ENCODE measurements at places on chromosomes 3 and 15.

DNA sequence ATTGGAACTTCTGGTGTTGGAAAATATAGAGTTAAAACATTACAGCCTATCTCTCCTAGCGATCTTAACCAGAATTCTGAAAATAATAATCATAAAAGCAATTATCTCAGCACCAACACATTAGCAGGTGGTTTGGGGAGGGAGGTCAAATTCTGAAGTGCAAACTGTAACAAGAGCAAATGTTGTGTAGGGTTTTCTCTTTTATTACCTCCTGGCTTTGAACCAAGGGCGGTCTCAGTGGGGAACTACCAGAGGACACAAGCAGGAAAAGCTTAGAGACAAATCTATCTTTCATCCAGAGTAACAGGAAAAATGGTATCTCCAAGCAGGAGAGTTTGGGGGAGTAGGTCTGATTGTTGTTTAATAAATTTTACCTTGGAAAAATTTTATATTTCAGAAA is 5.5 kb upstream of the ARRDC4 start:
- no peak for DNase-seq

DNA sequence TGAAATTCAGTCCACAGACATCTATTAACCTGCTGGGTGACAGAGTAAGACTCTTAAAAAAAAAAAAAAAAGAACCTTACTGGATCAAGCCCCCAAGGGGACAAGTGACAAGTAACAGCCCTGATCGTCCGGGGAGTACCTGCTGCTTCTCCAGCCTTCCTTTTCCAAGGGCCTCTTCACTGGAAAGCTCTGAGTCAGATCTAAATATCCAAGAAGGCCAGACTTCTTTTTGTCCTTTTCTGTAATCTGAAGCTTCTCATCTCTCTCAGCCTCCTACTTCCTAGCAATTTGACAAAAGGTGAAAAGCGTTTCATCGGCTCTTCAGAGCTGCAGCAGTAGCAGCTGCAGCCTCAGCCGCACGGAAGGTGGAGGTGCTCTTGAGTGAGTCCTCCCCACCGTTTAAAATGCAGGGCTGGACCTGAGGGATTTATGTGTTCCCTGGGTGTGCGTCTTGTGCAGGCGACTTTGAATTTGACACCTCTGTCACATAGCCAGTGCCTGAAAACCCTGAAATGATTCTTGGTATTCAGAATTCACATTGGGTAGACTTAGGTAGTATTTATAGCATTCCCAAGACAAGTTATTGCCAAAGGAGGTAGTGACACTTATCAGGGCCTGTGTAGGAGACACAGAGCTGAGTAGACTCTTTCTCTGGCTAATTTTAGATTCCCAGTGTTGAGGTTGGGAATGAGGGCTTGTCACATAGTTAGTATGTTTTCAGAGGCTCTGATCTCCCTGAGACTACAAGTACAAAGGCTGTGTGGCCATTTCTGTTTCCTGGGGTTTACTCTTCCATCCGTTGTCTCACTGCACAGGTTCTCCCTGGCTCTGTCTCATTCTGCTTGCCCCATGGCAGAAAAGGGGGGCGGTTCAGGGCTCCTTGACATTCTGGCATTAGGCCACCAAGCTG is 291.2 kb upstream of the C2CD4B start:
- DNase-seq = peak; percentile 32

- DNase-seq = no peak
Measured at GRCh38 chr3:48565591-48566400, 2.2 kb upstream of the UCN2 start.

DNA sequence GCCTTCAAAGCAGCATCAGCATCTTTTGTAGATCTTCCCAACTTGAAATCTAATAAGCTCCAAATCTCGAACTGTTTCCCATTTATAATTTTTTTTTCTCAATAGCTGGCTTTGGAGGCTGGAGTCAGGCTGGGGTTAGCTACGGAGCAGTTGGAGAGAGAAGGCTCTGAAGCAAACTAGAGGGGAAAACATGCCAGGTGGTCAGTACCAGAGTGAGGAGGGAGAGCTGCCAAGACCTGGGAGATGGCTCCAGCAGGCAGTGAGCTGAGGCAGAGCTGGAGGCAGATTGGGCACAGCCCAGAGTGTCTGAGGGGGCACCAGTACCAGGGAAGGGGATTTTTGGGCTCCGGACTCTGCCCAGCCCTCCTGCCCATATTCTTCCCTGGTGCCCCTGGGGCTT is 311.2 kb downstream of the RPLP1 start:
- no peak for DNase-seq

DNA sequence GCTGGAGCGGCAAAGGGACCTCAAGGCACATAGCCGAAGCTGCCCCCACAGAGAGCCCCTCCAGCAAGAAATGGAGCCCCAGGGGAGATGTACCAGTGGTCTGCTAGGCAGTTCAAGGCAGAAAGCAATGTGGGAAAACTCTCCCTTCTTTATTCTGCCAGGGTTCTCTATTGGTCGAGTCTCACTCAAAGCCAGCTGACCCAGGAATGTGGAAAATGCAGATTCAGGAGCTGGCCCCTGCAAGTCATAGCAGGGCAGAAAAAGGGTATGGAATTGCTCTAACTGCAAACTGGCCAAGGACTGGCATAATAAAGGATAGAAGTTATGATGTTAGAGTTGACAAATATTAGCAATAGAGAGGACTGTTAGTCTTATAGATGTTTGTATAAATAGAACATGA is 4.0 kb upstream of the TOPAZ1 start:
- DNase-seq = no peak

GRCh38 chr3:132346841-132347736 is 29.9 kb downstream of the ACP3 start:
- DNase-seq = no peak

DNA sequence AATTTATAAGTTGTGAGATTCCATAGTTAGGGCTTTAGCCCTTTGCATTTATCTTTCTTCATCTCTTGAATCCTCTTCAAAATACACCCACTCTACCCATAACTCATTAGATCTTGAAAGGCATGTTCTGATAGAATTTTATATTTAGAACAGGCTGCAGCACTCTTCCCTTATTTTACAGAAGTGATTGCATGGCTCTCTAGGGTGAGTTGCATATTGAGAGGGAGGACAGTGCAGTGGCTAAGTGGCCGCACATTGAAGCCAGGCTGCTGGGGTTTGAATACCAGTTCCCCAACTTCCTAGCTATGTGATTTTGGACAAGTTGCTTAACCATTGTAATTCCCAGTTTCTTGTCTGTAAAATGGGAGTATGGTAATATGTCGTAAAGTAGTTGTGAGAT is 2.5 kb downstream of the CD86 start:
- no peak for DNase-seq

- no peak for DNase-seq
Measured at GRCh38 chr15:36601497-36601932, 22.1 kb downstream of the CDIN1 start.

GRCh38 chr3:499001-499761 is 302.6 kb downstream of the CHL1 start:
- no peak for DNase-seq

DNA sequence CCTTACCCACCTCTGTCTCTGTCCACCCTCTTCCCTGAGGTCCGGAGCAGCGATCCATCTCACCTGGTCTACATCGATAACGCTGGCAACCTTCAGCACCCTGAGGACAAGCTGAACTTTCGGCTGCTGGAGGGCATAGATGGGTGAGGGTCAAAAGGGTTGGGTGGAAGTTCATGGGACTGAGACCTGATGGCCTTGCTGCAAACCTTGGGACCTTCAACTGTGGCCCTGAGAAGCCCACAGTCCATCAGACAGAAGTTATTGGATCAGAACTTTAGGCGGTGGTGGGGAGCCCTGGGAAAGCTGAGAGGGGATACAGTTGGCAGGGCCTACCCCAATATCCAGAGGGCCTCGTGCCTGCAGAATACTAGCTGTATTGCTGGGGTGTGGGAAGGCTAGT is 50.5 kb downstream of the POMGNT2 start:
- DNase-seq = no peak

- no peak for DNase-seq
Measured at GRCh38 chr3:18982920-18983319, 165.4 kb upstream of the KCNH8 start.

DNA sequence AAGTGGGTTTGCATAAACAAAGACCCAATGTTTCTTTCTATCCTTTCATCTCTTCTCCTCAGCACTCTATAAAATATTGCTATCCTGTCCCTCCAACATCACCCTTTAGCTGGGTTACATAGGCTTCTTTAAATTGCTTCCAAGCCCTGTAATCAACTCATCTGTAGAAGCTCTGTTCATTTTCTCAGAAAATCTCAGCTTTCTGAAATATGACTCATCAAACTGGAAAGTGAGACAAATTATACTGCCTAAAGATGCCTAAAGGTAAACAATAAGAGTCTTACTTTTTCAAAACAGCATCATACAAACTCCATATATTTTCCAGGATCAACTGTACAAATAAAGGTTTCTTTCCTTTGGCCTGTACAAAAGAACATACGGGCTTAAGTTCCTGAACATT is 33.8 kb downstream of the EFL1 start:
- DNase-seq = no peak

GRCh38 chr3:21534462-21534861 is 216.5 kb downstream of the ZNF385D start:
- no peak for DNase-seq

GRCh38 chr3:118128886-118129285 is 905.8 kb downstream of the IGSF11 start:
- DNase-seq = no peak

DNA sequence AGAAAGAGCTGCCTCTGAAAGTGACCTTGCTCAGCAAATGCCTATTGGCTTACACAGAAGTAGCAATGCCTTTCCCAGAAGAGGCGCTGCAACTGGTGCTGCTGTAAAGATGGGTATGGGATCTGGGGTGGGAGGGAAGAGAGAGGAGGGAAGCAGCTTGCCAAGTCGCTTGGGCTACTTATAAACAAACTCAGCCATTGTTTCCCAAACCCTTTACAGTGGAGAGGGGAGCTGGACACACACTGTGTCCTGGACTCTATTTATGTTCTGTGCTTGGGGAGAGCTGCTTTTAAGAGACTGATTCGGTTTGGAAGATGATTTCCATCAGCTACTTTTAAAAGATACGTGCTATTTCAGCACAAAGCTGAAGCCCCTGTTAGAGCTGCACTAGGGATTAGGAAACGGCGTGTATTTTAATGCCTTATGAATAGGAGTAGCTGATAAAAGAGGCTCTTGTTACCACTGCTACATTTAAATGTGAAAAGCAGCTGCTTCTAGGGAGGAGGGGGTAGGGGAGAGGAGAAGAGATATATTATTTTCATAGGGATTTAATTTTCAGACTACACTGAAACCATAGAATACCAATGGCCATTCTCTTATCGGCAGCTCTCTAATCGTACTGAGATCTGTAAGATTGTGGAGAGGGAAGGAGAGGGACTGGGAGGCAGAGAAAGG is 440.6 kb downstream of the MCTP2 start:
- no peak for DNase-seq

DNA sequence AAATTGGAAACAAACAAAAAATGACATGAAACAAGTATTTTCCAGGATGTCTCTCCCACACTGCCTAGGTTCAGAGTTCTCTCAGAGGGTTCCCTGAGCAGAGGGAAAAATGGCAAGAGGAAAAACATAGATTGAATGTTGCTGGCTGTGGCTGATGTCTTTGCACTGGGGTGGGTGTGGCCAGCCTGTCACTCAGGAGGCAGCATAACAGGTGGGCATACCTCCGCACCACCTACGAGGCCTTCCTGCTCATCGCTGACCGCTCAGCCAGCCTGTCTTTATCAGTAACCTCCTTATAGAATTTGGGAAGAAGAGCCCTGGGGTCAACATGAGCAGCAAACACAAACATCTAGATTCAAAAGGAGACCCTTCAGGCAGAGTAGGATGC is 216.6 kb upstream of the UMPS start:
- no peak for DNase-seq

- DNase-seq = no peak
Measured at GRCh38 chr3:557972-558371, 361.4 kb downstream of the CHL1 start.

- DNase-seq = no peak
Measured at GRCh38 chr15:31483986-31484951, 157.6 kb downstream of the KLF13 start.

DNA sequence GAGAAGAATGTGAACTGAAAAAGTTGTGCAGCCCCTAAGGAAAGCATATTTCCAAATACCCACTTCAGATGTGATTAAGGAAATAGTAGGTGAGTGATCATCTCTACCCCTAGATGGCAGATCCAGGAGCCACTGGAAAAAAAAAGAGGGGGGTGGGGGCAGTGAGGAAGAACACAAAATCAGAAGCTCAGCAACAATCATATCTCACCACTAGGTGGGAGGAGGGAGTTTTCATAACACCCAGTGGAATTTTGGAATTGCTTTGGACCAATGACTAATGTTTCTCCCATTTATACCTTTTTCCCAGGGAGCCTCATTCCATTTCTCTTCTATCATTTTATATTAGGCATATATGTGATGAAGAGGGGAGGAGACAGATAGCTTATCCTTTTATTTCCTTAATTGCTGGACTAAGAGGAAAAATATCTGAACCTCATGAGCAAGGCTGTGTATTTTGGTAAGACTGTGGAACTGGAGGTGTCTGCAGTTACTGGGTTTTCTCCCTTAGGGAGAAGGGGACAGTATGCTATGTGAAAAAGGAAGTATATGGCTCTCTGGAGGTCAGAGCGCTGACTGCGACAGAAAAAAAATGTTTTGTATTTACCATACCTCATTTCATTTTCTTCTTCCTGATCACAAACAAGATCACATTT is 363.4 kb downstream of the GAP43 start:
- no peak for DNase-seq

DNA sequence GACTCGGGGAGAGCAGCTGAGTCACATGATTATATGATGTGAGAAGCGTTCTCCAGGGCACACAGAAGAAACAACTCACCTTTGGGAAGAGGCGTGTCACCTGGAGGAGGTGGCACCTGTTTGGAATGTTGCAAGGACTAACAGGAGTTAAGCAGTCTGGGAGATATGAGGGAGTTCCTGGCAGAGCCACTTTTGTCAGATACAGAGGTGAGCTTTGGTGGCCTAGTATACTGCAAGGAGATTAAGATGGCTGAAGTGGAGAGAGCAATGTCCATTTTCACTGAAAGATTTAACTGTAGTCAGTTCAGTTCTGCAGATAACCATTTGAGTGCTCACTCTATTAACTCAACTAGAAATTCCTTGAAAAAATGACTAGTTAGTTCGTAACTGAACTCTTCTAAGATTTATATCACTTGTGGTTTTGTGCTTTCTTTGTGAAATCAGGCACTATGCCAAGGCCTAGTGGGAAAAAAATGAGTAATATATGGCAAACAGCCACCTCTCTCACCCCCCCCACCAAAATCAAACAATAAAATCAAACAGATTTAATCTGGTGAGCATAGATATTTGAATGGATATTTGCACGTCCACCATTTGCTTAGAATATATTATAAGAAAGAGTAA is 61.3 kb downstream of the CRYBG3 start:
- no peak for DNase-seq

GRCh38 chr3:185631108-185631507 is 45.0 kb downstream of the SENP2 start:
- no peak for DNase-seq

GRCh38 chr3:21991061-21991460 is 240.1 kb upstream of the ZNF385D start:
- no peak for DNase-seq

GRCh38 chr3:109339714-109340648 is 2.6 kb upstream of the DPPA4 start:
- DNase-seq = no peak

- no peak for DNase-seq
Measured at GRCh38 chr15:60854858-60855564, 374.1 kb downstream of the RORA start.

Measured in NCI-H2107 (cell line).